ENCODE measurements at places on chromosomes 4 and X.

DNA sequence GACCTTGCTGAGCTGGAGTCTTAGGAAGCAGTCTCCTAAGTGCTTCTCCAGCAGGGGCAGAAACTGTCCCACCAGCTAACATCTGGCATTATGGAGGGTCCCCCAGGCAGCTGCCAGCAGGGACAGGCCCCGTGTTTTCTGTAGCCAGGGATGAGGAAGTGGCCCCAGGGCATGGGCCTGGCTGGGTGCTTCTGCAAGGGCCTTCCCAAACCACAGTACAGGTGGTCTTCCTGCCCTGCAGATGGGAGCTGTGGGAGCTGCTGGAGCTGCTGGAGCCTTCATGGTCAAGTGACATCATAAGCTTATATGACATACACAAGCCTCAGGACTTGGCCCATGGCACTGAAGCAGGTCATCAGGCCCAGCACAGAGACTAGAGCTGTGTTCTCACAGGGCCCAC is 5.0 kb upstream of the MSANTD1 start:
- no peak for DNase-seq

GRCh38 chrX:10121787-10122186 is 35.0 kb upstream of the CLCN4 start:
- DNase-seq: peak; percentile 68

DNA sequence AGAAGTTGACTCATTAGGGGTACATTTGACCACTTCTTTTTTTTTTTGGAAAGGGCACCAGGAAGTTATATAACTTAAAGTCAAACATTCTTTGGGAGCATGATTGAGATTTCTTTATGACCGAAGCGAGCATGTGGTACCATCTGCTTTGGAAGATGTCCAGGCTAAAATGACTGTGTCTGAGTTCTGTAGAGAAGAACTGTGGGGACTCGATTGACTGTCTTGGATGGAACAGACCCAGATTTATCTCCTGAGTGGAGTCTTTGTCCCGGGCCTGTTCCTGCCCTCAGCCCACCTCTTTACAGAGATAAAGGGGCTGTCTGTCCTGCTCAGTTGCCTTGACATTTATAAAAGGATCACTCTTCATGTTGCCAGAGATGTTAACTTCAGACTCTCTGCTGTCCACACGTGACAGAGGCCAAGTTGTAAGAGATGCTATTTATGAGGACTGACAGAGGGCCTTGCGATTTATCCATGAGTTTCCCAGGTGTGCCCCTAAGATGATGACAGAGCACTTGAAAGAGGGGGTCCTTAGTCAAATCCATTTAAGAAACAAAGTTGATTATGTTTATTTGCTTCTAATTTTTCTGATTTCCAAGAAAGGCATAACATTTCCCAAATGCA is 16.8 kb downstream of the SMIM20 start:
- no peak for DNase-seq

GRCh38 chrX:64885850-64886249 is 90.4 kb downstream of the ZC4H2 start:
- no peak for DNase-seq

DNA sequence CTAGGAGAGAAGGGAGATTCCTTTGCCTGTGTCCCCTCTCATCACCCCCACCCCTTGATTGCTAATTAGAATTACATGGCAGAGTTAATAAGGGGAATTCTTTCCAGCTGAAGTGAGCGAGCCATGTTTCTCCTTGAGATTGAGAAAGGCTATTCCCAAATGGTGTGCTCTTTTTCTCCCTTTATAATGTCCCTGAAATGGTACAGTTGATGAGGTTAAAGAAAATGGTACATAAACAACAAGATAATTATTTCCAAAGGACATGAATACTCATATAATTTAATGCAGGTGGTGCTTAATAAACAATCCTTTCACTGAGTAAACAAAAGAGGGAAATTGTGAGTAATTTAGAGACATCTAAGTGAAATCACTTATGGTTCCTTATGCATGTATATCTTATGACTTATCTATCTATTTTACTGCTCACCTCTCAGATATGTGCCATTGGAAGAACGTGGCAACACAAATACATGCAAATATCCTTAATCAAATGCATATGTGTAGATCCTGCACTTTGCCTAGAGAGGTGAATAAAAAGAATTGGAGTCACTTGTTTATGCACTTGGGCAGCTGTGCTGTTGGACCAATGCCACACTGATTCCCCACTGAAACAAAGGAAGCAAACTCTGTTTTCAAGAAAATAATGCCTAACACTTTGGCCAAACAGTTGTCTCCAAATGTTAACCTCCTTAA is 106.6 kb upstream of the WDR44 start:
- DNase-seq: no peak

DNA sequence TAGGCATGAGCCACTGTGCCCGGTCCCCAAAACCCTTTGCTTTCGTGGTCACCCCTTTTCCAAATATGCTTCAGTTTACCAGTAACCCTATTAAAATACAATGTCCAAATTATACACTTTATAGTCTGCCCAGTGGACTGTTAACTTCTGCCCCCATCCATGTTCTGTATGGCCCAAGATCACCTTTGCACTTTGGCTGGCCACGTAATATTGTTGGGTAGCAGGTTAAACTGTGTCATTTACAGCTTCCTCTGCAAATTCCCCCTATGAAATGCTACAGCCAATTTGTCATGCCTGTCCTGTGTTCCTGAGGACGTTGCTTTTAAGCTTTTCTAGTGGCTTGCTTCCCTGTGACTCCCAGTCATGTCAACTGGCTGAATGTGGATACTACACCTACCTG is 101.1 kb upstream of the IL13RA1 start:
- DNase-seq: no peak

- no peak for DNase-seq
Measured at GRCh38 chrX:49053223-49054072, 5.4 kb upstream of the CCDC120 start.

DNA sequence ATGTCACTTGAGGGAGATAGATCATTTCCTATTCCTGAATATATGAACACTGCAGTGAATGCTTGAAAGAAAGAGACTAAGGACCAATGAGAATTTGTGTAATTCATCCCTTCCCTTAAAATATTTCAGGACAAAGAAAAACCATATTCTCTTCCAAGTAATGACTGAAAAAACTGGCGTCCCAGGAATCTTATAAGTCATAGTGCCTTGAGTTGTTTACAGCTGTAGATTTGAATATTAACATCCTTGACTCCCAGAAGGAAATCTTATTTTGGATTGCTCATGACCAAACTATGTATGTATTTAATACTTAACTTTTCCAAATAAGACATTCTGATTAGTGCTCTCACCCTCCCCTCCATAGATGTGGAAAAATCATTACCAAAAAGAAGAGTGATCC is 55.5 kb downstream of the CLDN22 start:
- DNase-seq: no peak

DNA sequence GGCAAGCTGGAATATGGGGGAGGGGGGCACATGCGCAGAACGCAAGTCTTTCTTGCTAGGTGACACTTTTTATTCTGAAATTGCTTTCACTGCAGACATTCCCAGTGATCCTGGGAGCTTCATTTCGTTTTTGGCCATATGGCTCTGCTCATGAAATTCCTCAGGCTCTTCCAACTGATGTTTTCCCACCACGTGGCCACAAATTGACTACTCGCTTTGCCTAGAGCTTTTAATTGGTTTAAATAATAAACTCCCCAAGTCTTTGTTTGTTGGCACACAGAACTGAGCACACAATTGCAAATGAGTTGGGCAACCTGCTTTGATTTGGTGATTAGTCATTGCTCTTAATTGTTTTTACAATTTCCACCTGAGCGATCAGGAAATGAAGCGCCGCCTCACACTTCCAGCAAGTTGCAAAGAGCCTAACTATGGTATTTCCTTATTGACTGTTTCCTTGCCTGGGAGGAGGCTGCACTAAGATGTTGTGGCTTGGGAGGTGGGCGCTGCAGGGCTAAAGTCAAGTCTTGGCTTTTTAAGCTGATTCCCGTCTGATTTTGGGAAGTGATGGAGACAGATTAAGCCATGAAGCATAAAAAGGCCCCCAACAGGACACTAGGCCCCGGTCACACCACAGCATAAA is 282.5 kb downstream of the ZIC3 start:
- DNase-seq: no peak

DNA sequence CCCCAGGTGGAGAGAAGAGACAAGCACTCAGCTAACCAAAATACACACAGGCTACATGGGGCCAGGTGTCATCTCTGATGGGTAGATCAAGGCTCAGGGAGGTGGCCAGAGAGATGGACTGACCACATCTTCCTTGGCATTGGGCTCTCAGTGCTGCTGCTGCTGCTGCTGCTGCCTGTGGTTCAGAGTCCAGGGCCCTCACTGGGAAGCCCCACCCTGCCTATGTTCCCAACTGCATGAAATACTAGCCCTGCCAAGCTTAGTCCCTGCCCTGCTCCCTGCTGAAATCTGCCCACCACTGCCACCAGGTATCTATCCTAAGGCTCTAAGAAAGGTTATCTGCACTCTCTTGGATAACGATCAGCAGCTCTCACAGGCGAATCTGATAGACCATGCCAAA is 118.7 kb downstream of the EFHC2 start:
- DNase-seq: no peak
